SJSA1 (cell line): ENCODE measurements at places on chromosomes 3 and 15.

- peak; percentile 77 for DNase-seq
These were observed 4.0 kb downstream of the EPHB3 start for GRCh38 chr3:184565421-184566211.

GRCh38 chr3:16743276-16743675 lies 138.1 kb upstream of the DAZL start:
- no peak for DNase-seq

- no peak for DNase-seq
These were observed 16.2 kb downstream of the ATP13A3 start for GRCh38 chr3:194470615-194471014.

DNA sequence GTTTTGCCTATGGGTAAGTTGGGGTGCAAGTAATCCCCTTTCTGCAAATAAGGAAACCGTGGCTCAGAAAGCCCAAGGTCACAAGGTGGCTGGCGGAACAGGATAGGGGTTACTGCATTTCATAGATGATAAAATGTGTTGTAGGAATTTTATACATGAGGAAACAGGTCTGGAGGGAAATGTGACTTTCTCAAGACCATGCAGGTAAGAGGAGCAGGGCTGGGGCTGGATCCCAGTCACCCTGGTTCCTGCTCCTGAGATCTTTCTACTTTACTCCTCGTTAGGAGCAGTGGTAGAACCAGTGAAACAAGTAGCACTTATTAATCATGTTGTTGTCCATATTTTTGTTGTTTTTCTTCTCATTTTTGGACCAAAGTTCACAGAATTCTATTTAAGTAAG lies 63.2 kb downstream of the SSUH2 start:
- DNase-seq, result no peak

DNA sequence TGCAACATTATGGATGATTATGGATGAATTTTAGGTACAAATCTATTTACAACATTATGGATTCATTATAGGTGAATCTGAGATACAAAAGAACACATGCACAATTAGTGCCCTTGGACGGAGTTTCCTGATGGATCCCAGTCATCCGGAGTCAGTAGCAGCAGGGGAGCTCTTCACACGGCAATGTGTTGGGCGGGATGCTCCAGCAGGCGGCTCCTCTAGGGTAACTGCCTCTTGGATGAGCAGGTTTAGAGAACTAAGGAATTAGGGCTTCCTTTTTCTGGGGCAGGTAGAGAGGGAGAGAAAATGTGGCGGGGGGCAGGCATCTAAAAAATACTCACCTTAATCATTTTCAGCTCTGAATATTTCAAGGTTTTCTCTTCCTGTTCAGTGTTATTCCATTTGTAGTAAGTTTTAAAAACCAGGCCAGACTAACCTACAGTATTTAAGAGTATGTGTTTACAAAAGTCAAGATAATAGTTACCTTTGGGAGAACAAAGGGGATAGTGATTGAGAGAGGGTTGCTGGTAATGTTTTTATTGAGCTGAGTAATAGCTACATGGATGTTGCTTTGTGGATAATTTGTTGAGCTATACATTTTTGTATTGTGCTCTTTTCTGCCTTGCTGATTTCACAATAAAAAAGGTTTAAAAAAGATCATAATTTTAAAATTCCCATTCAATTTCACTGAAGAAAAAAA lies 27.4 kb upstream of the GOLM2 start:
- DNase-seq, result no peak

DNA sequence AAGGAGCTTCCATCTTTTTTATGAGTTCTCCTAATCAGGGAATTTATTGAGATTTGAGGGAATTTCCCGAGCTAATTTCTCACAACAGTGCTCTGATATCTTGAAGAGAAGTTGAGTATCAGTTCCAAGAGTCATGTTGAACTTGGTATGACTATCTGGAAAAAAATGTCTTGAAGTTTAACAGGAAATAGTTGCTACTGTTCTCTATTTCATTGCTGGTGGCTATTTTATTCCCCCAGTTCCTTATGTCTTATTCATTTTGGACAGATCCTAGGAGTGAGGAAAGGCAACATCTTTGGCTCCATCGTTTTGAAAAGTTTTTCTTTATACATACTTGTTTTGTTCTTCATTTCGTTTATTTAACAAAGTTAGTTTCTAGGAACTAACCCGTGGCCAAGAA lies 307.8 kb upstream of the AGTR1 start:
- no peak for DNase-seq

DNA sequence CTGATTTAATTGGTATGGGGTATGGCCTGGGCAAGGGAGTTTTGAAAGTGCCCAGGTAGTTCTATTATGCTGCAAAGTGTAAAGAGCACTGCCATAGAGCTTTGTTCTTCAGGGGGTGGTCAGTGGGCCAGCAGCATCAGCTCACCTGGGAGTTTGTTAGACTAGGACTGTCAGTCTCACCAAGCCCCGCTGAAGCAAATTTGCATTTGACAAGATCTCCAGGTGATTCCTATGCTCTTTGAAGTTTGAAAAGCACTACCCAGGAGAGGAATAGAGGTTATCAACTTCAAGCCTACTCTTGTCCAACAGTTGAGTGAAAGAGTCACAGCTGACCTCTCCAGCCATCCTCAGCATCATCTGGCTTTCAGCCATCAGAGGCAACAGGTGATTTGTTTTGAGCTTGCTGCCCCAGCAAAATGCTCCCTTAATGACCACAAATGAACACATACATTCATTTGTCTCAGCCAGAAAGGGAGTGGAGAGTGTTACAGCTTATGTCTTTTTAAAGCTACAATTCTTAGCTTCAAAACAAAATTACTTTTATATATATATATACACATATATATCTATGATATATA lies 8.0 kb downstream of the ZSCAN2 start:
- DNase-seq, result no peak

DNA sequence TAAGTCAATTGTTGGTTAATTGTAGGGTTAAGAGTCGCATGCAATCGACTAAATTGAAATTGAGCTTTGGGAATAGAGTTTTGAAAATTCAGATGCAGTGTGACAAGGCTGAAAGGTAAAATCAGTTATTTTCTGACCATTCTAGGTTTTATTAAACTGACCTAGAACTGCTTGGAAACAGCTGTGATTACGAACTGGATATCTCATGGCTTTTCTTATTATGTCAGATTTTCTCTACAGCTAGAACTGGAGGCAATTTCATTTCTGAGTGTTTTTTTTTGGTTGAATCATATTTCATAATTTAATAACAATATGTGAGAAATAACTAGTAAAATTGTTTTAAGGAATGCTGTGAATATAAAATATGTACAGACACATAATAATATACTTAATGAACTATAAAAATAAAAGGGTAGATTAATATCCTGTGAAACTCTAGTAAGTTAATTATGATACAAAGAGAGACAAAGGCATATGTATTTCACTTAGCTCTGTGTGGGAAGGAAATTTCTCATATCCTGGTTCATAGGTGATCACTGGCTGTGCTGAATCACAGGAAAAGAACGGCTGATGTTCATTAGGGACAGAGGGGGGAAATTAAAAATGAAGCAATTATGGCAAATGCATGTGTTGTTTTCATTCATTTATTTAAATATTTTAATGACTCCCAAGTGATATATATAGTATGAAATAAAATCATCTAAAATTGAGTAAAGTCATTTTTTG lies 403.2 kb downstream of the ZIC1 start:
- no peak for DNase-seq

DNA sequence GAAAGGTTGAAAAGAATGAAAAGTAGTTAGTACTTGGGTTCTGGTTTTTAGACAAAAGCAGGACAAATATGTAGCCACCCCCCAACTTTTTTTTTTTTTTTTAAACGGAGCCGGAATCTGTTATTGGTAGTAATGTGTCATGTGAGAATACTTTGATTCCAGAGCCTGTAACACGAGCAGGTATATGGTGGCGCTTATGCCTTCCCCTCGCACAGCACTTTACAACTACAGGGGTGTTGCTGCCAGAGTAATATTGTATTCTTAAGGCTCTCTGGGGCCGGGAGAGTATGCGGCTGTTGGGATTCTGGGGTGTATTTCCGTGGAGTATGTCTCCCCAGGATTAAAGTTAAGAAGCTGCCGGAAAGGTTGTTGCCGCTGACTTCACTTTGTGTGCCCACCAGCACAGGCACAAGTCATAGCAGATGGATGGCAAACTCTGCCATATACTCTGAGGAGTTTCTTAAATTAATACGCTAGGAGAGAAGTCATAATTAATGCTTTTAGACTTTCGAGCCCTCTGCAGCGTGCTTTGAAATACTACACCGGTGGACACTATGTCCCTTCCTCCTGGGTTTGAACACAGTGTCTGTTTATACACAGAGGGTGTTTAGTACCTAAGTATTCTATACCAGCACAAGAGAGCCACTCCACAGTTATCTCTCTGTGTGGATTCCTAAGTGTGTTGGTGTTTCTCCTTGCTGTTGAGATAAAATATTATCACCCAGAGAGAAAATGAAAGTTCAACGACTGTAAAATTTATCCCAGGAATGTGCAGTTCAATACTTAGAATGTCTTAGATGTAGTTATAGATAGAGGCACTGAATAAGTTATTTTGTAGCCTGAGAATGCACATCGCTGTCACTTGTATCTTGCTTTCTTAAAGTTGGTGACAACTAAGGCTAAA lies 1.4 kb downstream of the MBNL1 start:
- DNase-seq, result peak; percentile 61

DNA sequence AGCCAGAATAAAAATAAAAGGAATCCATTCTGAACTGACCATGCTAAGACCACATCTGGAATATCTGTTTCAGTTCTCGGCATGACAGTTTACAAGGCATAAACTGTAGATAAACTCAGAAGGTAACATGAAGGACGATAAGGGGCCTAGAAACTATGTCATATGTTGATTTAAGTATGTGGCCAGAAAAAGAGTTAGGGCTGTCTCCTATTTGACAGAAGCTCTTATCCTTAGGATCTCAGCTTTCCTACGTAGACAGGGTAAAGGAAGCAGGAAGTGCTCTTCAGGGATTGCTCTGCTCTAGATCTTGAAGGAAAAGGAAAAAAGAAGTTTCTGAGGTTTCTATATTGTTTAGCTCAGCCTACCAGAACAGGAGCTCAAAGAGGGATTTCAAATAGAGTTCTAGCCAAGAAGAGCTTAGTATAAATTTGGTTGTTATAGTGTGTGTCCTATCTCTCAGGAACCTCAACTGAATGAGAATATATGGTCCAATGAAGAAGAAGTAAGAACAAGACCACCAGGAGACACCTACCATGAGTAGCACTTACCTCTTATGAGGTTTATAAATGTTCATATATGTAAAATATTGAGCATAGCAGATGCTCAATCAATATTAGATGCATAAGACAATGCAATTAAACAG lies 59.2 kb downstream of the TP53BP1 start:
- no peak for DNase-seq

- DNase-seq, result no peak
These were observed 18.6 kb downstream of the ZDHHC19 start for GRCh38 chr3:196192524-196193051.

GRCh38 chr15:82551646-82552247 lies 11.5 kb upstream of the RPS17 start:
- no peak for DNase-seq

DNA sequence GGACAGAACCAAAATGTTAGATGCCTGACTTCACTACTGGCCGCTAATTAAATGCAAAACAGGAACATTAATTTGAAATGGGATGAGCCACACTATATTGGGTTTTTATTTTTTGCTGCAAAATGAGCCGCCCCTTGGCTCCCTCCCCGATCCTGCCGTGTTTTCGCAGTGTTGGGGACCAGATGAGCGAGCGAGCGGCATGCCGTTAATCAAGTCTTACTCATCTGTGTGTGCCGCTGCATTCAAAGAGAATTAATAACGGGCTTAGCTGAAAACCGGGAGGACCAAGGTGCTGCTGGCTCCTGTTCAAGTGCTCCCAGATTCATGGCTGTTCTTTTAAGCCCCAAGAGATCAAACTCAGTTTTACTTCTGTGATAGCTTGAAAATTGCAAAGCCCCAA lies 20.0 kb downstream of the TAFA4 start:
- DNase-seq, result no peak

- DNase-seq, result peak; percentile 10
These were observed 259.9 kb downstream of the FGF12 start for GRCh38 chr3:192467230-192468140.

DNA sequence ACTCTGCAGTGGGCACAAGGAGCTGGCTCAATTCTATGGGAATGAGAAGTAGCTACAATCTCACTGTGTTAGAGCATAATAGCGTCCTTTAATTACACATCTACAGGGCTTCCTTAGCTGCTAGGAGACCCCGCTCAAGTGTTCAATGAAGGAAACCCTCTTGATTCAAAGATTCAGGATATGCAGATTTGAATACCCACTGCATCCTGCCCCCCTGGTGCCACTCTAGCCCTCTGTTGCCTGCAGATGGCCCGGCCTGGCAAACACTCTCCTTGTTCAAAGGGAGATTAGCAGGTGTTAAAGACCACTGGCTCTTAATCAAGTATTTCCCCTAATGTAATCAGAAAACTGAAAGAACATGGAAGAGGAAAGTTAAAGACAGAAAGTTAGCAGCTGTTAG lies 356.6 kb downstream of the VGLL3 start:
- DNase-seq, result no peak

DNA sequence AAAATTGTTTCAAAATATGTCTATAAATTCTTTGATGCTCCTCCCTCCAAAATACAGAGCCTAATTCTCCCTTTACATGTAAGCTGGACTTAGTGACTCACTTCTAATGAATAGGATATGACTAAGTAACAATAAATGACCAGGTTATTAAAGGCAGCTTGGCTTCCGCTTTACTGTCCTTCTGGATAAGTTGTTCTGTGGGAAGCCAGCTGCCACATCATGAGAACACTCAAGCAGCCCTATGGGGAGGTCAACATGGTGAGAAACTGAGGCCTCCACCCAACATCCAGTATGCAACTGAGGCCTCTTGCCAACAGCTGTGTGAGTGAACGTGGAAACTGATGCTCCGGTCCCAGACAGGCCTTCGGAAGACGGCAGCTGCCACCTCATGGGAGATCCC lies 247.3 kb upstream of the CHRM5 start:
- peak; percentile 25 for DNase-seq

DNA sequence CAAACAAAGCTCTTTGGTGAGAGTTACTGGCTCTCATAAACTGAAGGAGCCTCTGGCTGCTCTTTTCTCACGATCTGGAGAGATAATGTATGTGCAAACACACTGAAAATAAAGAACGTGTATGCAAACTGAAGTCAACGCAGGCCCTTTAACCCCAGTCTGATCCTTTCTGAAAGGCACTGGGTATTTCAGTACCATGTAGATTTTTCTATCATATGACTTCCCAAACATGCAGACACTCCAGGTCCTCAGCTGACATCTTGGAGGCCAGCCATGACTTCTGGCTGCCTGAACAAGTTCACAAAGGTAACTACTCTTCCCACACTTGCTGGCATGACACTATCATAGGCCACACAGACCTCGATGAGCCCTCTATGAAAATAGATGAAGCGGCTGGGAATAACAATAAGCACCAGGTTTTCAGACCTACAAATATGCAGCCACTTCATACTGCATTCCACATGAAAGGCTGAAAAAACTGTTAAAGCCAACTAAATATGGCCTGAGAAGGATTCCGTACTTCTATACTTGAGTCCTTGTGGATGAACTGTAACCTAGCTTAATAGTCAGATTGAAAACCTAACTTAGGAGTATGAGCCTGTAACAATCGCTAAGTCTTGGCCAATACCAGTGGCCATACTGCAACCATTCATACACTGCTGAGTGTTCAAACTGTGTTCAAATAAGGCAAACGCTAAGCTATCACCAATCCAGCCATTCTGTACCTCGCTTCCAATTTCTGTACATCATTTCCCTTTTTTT lies 121.3 kb downstream of the THRB start:
- DNase-seq, result no peak
